ENCODE measurements at places on chromosomes 4 and X.

DNA sequence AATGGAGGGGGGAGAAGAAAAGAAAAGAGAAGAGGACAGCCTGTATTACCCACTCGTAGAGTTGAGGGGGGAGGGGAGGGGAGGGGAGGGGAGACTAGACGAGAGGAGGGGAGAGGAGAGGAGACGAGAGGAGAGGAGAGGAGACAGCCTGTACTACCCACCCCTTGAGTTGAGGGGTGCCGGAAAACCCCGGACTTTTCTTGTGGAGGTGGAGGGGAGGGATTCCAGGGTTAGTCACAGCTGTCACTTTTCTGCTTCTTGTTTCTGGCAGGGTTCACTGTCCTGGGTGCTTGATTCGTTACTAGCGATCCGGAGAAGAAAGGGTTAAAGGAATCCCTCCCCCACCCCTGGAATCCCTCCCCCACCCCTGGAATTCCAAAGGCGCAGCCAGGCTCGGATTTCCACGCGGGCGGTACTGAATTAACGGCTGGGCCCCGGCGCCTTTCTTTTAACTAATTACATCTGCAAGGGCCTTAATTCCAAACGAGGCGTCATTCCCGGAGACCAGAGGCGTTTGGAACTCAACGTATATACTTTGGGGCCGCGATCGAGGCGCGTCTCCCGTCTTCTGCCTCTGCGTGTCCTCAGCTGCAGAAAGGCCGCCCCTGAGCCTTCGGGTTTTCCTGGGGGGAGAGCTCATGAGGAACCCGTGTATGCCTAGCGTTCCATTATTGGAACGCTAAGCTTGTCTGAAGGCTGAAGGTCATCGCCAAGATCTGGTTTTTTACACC lies 20.1 kb upstream of the CSF2RA start:
- peak; percentile 19 for DNase-seq

- DNase-seq: no peak
Observed at GRCh38 chr4:105541420-105541819, 11.0 kb upstream of the ARHGEF38 start.

- DNase-seq: no peak
Observed at GRCh38 chr4:83885256-83886182, 349.6 kb downstream of the GPAT3 start.

DNA sequence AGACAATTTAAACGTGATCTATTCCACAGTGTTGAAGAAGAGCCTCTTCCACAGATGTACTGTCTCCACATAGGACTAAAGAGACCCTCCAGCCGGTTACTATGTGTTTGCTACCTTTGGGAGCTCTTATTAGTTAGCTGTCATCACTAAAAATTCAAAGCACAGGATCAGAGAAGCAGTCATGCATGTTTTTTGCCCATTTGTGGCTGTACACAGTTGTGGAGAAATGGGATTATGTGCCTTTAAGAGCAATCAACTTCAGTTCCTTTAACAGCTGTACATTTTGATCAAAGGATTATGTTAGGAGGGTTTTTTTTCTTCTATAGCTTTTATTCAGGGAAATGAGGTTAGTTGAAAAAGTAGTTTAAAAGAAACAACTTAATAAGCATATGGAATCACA lies 149.0 kb upstream of the SPOCK3 start:
- DNase-seq: no peak

- DNase-seq: no peak
Observed at GRCh38 chr4:56871371-56871866, 36.3 kb upstream of the REST start.

- no peak for DNase-seq
Observed at GRCh38 chr4:54730581-54730980, 72.8 kb downstream of the KIT start.

DNA sequence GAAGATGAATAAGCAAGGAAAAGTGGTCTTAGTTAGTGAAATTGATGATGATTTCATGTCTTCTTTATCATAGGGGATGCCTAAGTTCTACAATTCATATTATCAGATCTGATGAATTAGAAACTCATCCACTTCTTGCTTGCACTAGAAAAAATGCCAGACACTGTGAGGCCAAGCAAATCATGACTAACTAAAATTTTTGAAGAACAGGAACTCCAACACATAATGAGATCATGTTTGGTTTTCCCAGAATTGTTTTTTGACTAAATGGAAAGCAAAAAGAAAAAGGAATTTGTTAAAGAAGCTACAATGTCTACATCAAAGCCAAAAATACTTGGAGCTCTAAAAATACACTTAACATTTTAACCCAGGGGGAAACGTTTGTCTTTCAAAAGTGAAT lies 120.4 kb downstream of the ARSF start:
- DNase-seq: no peak

- no peak for DNase-seq
Observed at GRCh38 chr4:118400356-118400755, 47.6 kb upstream of the PRSS12 start.

- no peak for DNase-seq
Observed at GRCh38 chr4:4854649-4855295, 4.7 kb upstream of the MSX1 start.

DNA sequence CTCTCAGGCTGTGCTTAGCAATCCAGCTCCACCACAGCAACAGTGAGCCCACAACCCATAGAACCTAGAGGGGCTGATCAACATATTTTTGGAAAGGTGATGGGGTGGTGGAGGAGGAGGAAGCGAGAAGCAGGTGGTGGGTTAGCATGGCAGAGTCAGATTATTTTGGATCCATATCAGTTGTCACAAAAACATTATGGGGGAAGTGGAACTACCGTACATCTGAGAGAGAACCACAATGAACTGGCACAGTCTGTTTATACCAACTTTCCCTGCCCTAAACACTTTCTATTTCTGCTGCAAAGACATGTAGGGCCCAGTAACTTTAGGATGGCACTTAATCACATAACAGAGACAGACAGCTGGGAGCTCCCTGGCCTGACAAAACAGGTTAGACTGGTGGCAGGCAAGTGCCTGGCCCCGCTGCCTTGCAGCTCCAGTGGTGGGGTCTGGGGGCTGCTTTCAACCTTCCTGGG lies 4.3 kb downstream of the SLC9A7 start:
- DNase-seq: no peak

- DNase-seq: no peak
Observed at GRCh38 chrX:110097920-110098319, 95.0 kb downstream of the TMEM164 start.

DNA sequence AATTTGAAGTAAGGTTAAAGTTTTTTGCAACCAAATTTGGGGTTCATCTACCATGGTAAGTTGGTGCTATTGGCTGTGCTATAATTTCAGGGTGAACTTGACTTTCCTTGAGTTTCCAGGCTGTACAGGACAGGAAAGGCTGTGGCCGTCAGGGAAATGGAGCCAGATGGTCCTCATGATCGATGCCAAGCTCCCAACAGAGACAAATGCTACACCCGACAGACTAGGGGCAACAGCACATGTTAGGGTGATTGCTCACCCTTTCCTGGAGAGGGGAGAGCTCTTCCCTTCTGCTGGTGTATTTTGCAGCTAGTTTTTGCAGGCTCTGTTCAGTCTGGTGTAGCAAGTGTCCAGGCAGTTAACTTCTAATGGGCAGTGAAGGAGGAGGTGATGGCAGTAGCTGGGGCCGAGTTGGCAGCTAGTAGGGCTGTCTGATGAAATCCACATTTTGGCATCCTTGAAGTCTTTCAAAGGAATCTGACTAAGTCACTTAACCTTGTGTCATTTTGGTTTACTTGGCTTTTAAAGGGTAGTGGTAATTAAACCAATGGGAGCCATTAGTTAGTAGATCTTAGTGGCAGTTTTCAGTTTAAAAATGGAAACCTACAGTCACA lies 47.8 kb downstream of the GAB1 start:
- DNase-seq: no peak

DNA sequence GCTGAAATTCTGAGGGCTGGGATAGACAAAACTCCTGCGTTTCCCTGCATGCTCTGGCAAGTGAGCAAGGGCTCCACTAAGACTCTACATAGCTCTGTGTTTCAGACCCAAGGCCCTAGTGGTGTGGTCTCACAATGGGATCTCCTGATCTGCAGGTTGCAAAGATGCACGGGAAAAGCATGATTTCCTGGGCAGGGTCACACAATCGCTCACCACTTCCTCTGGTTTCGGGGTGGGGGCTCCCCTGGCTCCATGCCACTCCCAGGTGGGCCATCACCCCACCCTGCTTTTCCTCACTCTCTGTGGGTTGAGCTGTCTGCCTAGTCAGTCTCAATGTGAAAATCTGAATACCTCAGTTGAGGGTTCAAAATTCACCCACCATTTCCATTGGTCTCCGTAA lies 111.5 kb downstream of the KLF8 start:
- no peak for DNase-seq

DNA sequence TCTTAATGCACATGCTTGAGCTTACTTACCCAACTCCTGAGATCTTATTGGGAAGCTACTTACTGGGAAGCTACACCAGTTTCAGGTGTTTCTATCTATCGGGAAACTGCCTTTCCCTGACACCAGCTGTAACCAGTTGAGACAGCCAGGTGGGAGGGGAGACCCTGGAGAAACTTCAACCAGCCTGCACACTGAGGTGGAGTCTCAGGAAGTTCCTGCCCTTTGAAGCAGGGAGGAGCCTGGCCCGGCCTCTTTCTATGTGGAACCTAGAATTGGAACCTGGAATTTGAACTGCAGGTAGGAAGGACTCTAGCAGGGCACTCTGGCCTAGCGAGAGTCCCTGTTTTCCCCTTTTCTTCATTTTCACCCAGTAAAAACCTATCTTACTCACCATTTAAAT lies 425.8 kb upstream of the PABPC4L start:
- no peak for DNase-seq

GRCh38 chr4:37441231-37442061 lies 196.9 kb downstream of the NWD2 start:
- DNase-seq: peak; percentile 53

DNA sequence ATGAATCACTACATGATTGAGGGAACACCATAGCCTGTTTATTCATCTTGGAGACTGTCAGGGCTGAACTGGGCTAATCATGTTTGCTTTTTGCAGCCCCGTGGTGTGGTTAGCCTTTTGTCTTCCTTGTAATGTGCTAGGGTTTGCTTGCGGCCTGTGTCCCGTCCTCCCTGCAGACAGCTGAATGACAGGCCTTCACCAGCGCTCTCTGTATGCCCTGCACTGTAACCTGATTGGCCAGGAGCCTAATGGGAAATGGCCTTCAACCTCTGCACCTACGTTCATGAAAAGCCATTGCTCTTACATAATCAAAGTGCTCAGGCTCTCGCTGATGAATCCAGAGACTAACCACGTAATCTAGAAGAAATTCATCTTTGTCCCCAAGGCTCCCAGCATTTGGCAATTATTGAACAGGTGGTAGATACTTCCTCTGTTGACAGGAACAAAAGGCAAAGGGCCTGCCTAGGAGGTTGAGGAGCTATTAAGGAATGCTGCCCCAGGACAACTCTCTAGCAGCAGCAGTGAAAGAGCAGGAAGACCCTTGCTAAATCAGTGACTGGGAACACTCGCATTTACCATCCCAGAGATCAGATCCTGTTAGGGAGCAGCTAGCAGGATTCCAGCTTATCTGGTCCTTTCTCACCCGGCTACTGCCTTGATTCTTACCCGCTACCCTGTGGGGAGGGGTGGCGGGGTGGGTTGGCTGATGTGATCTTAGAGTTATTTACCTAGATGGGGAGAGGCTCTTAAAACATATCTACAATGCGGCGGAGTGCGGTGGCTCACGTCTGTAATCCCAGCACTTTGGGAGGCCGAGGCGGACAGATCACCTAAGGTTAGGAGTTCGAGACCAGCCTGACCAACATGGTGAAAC lies 42.3 kb upstream of the FAT1 start:
- no peak for DNase-seq

DNA sequence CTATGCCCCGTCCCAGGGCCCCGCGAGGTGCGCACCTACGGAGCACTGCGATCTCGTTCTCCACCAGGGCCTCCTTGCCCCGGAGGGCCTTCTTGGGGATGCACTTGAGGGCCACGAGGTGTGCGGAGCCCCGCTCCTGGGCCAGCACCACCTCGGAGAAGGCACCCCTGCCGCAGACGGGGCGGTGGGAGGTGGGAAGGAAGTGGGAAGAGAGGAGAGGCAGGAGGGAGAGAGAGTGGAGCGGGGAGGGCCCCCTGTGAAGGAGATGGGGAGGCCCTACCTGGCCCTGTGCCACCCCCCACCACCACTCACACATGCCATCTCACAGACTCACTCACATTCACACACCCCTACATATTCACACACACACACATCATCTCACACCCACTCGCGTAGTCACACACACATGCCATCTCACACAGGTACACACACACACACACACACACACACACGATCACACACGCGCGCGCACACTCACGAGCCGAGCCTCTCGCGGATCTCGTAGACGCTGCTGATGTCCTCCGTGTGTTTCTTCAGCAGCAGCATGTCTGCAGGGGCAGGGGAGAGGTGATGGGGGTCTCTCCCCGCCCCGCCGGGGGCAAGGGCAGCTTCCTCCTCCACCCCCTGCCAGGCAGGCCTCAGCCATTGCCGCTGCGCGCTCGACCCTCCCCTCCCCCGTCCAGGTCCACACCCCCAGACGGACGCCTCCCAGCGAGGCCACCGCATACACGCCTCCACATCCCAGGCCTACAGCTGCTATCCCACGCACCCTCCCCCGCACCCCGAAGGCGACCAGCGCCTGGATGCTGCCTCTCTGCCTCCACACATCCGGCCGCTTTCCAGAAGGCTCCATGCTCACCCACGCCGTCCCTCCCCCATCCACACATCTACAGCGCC lies 834 bp downstream of the PNCK start:
- no peak for DNase-seq

DNA sequence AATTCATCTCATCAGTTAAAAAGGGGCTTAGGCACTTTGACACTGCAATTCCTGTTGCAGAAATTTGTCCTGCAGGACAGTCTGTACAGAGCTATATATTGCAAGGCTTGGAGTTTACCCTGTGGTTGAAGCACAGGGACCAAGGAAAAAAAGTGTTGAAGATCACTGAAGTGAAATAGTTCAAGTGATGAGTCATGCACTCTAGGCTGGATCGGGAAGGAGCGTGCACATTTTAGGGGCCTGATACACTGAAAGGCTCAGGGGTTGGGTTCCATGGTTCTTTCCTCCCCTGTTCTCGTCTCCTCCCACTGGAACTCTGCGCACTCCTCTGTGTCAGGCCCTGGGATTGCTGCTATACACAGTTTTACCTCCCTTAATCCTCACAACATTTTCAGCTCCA lies 104.9 kb upstream of the ARMCX2 start:
- no peak for DNase-seq

DNA sequence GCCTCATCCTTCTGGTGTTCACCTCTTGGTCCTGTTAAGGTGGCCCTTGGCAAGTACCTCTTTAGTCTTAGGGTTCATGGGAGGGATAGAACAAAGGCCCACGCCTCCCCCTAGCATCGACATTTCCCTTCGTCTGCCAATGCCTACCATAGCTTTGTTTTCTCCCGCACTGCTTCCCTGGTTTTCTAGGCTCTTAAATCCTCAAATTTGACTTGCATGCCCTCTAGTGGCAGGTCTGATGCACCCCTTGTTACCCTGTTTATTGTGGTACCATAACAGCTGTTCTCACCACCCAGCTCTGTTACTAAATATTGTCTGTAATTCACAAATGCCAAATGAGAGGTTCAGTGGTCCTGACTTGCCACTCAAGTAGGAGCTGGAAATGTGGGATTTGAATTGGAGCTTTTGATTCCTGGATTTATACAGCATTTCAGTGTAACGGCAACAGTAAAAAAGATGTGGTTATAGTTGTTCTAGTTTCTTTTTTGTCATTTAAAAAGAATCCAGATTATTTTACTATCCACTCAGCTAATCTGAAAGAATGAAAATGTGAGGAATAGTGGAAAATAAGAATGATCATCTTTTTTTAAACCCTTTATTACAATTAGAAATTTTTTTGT lies 100.1 kb downstream of the REPS2 start:
- DNase-seq: peak; percentile 80

- DNase-seq: no peak
Observed at GRCh38 chr4:126779001-126779400, 853.8 kb upstream of the INTU start.

Measured in A172 (cell line).